ENCODE measurements at places on chromosomes 6 and 20.
A peak's percentile ranks its signal among the peaks of the same experiment; 100 is the strongest.

- DNase-seq = no peak
Measured at GRCh38 chr6:11341867-11342266, 109.4 kb upstream of the NEDD9 start.

DNA sequence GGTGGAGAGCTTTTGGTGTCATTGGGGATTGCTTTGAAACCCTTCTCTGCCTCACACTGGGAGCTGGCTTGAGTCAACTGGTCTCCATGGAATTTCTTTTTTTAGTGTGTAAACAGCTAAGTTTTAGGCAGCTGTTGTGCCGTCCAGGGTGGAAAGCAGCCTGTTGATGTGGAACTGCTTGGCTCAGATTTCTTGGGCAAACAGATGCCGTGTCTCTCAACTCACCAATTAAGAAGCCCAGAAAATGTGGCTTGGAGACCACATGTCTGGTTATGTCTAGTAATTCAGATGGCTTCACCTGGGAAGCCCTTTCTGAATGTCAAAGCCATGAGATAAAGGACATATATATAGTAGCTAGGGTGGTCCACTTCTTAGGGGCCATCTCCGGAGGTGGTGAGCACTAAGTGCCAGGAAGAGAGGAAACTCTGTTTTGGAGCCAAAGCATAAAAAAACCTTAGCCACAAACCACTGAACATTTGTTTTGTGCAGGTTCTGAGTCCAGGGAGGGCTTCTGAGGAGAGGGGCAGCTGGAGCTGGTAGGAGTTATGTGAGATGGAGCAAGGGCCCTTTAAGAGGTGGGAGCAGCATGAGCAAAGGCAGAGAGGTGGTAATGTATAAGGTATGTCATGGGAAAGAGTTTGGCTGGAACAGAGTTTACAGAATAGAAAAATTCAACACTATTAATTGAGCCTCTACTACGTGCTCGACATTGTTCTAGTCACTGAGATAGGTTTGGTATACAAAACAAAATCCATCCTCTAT, 31.2 kb downstream of the SRSF3 start:
- no peak for DNase-seq

DNA sequence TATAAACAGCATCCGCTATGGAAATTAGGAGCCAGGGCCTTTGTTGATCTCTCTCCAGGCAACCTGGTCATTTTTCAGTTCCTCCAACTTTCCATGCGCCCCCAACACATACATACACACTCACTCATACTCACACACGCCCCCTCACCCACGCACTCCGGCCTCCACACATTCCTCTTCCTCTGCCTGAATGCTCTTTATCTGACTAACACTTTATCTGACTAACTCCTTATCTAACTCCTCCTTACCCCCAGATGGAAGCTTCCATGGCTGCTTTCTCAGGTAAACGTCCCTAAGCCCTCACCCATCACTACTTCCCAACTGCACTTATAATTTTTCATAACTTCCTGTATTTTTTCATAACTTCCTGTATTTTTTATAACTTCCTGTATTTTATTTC, 17.4 kb downstream of the CASS4 start:
- peak; percentile 37 for DNase-seq

DNA sequence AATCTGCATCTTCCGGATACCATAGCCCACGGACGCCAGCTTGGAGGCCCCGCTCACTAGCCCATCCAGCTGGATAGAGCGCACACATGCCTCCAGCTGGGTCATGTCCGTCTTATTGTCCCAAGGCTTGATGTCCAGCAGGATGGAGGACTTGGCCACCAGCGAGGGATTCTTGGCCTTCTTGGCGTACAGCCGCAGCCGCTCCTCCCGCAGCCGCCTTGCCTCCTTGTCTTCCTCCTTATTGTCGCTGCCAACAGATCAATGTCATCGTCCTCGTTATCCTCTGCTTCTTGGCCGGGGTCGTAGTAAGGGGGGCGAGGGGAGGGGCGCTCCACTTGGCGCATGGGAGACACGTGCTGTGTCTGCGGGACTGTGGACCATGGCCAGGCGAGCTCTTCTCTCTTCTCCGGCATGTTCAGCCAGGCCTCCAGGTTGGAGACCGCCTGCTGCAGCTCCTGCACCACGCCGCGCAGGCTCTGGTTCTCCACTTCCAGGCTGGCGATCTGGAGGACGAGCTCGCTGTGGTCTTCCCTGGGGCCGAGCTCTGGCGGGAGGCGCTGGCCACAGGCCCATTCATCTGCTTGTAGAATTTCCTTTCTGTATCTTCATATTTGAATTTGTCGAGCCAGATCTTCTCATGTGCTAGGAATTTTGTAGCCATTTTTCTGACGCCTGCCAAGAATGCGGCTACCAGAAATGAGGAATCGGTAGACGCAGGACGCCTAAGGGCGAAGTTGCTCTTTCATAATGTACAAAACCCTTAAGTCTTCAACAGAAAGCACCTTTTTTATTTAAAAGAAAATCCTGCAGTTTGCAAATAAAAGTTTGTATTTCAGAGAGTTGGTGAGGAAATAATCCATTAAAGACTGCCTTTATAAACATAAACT, 60.1 kb upstream of the PTPRK start:
- DNase-seq = no peak

- DNase-seq = no peak
Measured at GRCh38 chr6:161439093-161439492, 165.2 kb upstream of the AGPAT4 start.

DNA sequence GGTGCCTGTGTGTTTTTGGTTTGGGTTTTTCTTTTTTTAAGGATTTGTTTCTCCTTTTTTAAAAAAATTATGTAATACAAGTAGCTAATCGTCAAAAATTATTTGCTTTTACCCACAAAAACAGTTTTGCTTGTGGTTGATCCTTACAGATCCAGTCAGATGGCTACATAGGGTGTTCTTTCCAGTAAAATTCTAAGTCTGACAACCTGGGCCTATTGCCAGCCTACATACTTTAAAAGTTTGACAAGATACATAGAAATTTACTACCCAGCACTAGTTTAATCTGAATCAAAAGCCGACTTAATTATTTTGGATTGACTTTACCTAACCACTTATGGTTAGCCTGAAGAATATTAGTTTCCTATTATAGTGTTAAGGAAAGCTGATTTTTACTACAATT, 2.1 kb upstream of the SOX4 start:
- no peak for DNase-seq

DNA sequence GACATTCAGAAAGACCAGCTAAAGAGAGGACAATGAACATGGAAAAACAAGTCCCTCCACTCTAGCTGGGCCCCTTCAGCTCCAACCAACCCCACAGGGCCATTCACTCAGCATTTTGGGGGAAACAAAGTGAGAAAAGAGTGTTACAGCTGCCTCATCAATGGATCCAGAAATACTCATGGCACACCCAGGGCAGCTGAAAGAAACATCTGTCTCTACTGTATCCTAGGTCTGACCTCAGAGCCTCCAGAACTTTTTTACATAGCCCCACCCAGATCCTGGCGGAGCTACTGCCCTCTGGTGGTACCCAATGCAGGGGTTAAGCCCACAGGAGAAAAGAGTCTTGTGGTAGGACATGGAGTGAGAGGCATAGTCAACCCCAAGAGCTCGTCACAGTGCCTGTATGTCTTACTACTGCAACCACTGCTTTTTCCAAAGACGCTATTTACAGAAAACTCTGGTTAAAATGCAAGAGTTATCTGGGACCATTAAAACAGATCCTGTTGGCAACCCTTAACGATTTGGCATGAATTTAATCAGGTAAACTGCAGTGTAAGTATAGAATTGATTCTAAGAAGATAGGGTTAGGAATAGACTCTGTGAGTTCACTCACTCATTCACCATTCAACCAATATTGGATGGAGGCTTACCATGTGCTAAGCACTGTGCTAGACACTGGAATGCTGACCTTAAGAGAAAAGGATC, 37.4 kb upstream of the FAM83C start:
- no peak for DNase-seq

- DNase-seq = no peak
Measured at GRCh38 chr20:1934156-1934555, 38.9 kb downstream of the SIRPA start.

DNA sequence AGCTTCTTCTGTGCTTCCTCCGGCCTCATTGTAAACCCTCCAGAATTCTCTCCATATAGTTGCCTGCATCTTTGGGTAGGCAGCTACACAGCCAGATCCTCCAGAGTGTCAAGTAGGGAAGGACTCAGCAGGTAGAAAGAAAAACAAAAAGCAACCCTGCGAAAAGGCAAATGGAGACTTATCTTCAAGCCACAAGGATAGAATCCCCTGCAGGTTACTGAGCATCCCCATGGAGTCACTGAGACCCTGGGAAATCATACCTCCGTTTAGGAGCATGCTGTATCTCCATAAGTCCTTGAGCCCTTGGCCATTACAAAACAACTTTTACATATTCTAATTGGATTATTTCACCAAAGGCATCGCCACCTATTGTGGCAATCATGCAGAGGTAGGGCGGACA, 28.6 kb downstream of the ALDH8A1 start:
- no peak for DNase-seq

DNA sequence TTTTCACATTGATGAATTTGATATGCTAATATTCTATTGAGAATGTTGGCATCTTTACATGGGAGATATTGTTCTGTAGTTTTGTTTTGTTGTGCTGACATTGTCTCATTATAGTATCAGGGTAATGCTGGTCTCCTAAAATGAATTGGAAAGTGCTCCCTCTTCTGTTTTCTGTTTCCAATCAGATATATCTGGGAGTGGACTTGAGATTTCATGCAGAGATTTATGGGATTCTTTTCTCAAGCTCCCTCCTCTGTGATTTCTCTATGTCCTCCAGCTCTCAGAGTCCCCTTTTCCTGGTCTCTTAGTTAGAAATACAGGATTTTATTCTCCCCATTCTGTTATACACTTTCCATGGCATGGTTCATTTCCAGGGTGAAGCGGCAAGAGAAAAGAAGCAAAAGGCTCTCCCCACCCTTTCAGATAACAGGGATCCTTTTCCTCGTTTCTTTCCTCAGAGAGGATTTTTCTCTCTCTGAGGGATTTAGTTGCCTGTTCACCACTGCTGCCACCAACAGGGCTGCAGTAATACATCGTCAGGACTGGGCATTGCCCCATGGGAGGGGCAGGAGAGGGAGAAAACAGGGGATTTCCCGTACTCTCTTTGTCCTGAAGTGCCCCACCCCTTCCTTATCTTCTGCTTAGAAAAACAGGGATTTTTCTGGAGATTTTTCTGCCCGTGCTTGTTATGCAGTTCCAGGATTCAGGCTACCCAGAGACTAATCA, 59.3 kb upstream of the STMND1 start:
- DNase-seq = no peak

DNA sequence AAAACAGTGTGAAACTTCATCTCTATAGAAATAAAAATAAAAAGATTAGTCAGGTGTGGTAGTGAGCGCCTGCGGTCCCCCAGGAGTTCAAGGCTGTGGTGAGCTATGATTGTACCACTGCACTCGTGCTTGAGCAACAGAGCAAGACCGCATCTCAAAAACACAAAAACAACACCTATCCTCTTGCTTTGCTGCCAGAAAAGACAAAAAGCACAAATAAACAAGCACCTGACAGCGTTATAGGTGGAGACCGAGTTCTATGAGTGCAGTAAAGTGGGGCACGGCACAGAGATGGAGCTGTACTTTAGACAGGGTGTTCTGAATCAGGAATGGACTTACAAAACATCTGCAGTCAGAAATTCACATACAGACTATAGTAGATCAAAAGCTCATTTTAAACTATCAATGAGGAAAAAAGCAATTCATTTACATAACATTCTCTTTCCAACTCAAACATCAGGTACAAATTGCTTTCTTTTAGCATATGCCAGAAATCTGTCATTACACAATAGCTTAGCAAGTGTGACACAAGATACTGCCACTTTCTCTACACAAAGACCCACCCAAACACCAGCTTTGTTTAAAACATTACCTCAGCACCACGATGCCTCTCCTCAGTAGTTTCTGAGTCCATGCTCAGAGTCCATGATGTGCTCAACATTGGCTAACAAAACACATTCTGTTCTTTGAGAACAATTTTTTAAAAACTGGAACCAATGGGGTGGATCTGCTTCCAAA, 10.1 kb downstream of the EZR start:
- DNase-seq = no peak

DNA sequence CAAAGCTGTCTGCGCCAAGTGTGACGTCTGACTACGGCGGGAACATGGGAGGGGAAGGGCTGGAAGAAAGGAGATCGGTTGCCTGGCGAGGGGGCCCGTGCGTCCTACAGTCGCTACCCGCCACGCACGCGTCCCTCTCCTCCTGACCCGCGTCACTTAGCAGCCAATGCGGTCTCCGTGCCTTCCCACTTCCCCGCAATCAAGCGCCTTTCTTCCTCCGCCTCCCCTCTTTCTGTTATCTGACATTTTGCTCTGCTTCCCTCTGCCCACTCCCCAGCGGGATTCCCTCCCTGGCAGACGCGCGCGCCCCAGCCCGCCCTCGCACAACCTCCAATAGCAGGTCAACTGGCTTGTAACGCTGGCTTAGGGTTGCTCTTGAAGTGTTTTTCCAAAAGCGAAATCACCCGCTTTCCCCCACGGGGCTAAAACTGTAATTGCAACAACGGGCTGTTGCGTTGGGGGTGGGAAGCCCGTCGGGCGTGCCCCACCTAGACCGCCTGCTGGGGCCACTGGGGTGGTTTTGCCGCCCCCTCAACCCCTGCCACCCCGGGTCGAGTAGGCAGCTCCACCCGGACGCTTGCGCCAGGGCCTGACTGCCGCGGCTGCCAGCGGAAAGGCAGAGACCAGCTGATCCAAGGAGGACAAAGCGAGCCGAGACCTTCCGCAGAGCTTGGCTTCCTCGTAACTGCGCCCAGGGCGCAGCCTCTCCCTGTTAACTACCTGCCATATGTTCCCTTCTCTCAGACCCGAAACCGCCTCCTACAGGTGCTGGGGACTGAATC, 6.2 kb upstream of the SOX4 start:
- DNase-seq = no peak

GRCh38 chr20:24969186-24970029, 20.3 kb downstream of the CST7 start:
- DNase-seq = no peak

- DNase-seq = no peak
Measured at GRCh38 chr6:138772596-138773176, 883 bp upstream of the CCDC28A start.

DNA sequence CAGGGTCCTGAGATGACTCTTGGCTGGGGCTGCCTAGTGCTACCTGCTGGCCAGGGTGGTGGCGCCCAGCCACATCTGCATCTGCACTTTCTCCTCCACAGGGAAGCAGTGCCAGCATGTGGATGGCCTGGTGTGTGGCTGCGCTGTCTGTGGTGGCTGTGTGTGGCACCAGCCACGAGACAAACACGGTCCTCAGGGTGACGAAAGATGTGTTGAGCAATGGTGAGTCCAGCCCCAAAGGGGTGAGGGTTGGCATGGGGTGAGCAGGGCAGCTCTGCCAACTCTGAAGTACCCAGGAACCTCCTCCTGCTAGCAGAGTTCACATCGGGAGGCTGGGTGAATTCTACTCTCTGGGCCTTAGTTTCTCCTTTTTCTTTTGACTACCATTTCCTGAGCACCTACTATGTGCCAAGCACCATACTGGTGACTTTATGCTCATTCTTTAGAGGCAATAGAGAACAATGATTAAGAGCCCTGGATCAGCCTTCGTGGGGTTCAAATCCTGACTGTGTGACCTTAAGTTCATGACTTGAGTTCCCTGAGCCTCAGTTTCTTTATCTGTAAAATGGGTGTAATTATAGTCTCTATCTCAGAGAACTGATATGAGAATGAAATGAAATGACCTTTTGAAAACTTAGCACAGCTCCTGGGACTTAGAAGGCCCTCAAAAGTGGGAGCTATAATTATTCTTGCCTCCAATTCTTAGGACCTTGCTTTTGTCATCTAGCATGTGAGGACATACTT, 2.1 kb downstream of the BPIFB4 start:
- DNase-seq = no peak
